Stimulated activated naive CD8-positive, alpha-beta T cell treated with anti-CD3 and anti-CD28 coated beads, Interleukin-15, amount 100 ng/mL, for 72 hours (primary cell): ENCODE measurements at places on chromosomes 3 and 15.

DNA sequence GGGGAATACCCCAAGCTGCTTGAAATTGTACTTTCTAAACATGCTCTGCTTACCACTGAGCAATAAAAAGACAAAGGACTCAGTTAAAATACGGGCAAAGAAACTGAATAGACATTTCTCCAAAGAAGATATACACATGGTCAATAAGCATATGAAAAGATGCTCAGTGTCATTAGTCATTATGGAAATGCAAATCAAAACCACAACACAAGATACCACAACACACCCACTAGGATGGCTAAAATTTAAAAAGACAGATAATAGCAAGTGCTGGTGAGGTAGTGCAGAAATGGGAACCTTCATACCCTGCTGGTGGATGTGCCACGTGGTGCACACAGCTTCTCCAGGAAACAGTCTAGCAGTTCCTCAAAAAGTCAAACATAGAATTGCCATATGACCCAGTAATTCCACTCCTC, 21.3 kb downstream of the LRIG1 start:
- DNase-seq: no peak

- no peak for DNase-seq
Measured at GRCh38 chr3:157392104-157392503, 44.5 kb upstream of the PTX3 start.

DNA sequence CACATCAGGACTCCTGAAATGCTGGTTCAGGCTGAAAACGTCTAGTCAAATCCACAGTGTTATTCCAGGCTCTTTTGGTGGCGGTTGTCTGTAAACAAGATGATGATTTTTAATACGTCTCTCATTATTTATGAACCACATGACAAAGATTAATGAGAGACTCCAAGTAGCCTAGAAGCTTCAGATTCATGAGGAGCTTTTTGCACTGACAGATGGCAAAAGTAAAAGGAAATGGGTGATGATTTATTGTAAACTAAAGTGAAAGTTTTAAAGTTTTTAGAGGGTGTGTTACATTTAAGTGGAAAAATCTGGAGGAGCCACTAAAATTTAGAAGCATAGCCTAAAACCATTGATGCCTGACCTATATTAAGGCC, 77.0 kb downstream of the BBX start:
- no peak for DNase-seq

- DNase-seq: no peak
Measured at GRCh38 chr3:188165596-188165995, 11.6 kb downstream of the LPP start.

DNA sequence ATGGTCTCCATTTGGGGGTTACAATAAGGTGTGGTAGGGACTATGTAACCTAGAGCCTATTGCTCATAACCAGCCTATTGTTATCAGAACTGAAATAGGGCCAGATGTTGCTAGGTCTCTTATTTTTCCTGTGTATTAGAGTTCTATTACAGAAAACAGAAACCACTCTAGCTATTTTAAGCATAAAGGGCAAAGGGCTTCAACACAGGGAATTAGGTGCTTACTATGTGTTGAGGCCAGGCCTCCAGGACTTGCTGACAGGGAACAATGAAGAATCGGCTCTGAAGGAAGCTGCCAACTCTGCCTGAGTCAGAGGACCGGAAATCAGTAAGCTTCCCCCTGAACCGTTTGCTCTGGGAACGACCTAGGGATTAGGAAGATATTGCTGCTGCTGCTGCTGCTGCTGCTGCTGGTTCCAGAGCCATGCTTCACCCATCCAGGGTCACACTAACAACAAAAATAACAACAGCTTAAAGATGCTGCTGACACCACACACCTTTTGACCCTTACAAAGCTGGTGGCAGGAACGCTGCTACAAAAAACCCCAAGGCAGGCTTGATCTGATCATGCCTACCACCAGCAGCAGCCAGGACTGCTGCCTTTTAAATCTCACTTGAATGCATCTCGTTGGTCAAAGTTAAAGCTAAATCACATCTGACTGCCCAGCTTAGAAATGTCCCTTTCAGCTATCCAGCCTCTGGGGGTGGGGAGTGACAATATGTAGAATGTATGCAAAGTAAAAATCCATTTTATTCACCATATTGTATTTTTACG, 276.9 kb upstream of the IL12A start:
- DNase-seq: no peak

DNA sequence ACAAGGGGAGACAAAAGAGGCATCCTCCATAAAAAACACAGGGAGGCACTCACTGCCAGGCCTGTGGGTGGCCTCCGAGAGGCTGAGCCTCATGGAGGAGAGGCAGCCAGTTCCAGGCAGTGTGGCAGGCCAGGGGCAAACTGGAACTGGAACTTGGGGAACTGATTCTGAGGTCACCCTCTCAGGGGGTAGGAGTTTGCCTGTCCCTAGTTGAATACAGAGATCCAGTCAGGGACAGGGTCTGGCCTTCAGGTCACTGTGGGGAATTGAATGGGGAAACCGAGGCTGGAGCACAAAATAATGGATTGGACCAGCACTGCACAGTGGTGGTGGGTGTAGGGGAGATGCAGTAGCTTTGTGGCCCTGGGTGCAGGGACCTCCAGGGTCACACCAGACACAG, 58.7 kb downstream of the TPRA1 start:
- DNase-seq: no peak

GRCh38 chr3:141384157-141384556, 15.9 kb downstream of the ZBTB38 start:
- no peak for DNase-seq

- peak; percentile 35 for DNase-seq
Measured at GRCh38 chr3:59313365-59313764, 263.5 kb upstream of the CFAP20DC start.

DNA sequence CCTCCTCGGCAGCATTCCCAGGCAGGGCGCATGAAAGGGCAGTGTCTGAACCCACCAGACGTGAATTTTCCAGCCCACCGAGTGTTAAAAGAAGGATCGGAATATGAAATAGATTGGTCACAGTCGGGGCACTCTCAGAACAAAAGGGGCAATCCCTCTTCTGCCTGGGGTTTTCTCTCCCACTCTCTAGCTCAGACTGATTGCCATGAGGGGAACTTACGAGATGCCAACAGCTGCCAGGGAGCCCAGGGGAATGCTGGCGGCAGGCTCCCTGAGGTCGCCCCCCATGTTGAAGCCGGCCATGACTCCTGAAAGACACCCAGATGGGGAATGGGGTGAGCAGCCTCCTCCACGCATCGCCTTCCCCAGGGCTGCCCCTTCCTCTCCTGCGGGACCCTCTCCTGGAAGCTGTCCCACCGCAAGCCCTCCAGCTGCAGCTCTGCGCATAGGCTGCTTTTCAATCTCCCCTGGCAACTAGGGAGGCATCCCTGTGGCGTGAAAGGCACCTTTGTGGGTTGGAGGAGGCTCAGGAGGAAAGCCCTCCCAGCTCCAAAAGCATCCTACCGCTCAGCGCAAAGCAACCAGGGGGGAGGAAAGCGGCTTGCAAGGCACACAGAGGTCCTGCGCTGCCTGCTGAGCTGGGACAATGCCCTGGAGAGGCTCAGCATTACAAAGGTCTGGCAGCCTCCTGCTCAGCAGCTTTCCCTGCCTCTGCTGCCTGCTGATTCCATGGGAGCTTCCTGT, 64.8 kb upstream of the HEG1 start:
- no peak for DNase-seq

GRCh38 chr3:33170531-33170930, 48.1 kb downstream of the SUSD5 start:
- no peak for DNase-seq
